ENCODE measurements at places on chromosomes 4 and X.
A peak's percentile ranks its signal among the peaks of the same experiment; 100 is the strongest.

DNA sequence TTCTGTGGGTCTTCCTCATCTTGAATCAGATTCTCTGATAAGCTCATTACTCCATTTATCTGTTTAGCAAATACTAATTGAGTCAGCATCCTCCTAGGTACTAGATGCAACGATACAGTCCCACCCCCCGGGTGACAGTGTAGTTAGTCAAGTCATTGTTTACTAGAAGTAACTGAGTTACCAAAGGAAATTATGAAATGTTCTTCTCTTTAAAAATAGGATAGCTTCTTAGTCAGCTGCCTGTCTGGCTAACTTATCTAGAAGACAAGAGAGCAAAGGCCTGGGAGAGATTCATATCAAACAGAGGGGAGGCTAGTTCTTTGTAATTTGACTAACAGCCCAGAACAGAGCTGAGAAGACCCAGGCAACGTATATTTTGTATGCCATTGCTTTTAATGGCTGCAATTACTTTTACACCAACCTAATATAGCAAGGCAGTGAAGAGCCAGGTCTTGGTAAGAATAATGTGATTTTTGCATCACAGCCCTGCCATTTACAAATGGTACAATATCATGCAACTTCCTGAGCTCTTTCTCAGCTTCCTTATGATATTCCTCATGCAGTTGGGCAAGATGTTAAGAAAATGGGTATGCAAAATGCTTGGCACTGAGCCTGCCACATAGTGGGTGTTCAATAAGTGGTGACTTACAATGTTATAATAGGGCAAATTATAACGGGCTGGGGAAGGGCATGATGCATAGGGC, 149.9 kb downstream of the CHIC2 start:
- DNase-seq = no peak

GRCh38 chrX:132636080-132636479, 147.2 kb upstream of the MBNL3 start:
- peak; percentile 7 for DNase-seq

GRCh38 chr4:80434238-80434637, 98.7 kb downstream of the CFAP299 start:
- DNase-seq = no peak

DNA sequence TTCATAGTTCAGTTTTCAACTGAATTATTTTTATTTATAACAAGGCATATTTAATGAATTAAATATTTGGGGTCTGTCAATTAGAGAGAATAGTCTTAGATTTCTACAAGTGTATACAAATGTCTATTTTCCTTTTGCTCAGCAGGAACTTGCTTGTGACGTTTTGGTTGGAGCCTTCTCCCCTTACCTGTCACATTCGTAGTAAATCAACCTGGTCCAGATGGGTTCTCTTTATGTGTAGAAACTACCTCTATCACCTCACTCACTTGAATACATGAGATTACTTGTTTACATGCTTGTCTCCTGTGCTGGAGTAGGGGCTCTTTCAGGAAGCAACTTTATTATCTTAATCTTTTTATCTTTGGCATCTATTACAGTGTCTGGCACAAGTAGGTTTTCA, 938.3 kb upstream of the IGFBP7 start:
- DNase-seq = no peak

- no peak for DNase-seq
Observed at GRCh38 chr4:72954811-72955210, 114.7 kb downstream of the COX18 start.

DNA sequence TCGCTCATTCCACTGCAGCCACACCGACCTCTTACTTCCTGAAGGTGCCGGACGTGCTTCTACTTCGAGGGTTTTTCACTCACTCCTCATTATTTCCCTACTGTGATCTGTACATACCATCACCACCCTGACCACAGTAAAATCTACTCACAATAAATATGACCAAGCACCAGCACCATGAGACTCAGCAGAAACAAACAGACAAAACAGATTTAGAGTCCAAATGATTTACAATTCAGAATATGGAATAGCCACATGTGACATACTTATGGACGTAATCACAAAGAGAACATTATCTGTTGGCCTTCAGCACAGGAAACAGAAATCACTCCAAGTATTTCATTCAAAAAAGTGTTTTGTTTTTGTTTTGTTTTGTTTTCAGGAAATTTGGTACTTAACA, 16.1 kb upstream of the KLB start:
- DNase-seq = no peak

- DNase-seq = no peak
Observed at GRCh38 chr4:102589743-102590142, 88.6 kb downstream of the NFKB1 start.
